SK-N-MC (cell line): ENCODE measurements at places on chromosomes 16 and 17.

- no peak for DNase-seq
Observed at GRCh38 chr17:80961541-80962330, 29.9 kb upstream of the CHMP6 start.

- DNase-seq: no peak
Observed at GRCh38 chr17:32777436-32777835, 99.5 kb downstream of the MYO1D start.

DNA sequence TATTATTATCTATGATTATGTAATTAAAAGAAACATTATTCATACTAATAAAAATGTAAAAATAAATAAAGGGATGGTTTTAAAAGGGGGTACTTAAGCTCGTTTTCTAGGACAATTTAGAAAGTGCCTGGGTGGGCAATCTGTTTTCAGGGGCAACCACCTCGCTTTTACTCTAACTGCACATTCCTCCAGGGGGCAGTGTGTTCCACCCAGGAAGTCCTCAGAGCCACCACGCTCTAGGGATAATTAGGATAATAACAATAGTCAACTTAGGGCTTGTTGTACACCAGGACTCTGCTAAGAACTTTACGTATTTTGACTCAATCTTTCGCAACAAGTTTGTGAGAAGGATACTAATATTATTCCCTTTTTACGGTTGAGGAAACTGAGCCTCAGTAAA is 396.7 kb upstream of the MAF start:
- no peak for DNase-seq

- DNase-seq: no peak
Observed at GRCh38 chr16:86680162-86680561, 101.8 kb downstream of the FOXL1 start.

GRCh38 chr17:79438546-79439334 is 172.1 kb downstream of the RBFOX3 start:
- no peak for DNase-seq

DNA sequence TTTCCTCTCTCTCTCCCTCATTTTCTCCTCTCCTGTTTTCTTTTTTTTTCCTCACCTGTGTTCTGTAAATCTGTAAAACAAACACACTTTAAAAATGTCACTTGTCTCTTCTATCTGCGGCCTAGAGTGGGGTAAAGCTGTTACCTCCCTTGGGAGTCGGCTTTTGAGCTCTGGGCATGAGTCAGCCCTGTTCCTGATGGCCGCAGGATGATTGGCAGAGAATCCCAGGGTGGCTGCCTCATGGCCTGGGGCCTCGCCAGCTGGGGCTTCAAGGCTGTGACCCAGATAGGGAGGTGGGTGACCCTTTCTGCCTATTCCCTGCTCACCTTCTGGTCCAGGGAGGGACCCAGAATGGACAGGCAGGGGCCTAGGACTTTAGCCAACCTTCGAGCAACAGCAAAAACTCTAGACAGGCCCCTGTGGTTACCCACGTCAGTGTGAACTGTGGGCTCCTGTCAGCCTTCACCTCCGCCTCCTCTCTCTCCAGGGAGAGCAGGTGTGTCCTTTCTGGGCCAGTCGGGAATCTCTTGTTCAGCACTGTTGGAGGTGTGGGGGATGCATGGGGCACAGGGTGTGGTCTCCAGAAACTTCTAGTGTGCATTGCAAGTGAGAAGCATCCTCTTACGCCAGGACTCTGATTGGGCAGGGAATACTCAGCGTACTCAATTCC is 87.4 kb downstream of the RAP1GAP2 start:
- no peak for DNase-seq

- DNase-seq: no peak
Observed at GRCh38 chr17:51957786-51958185, 200.7 kb downstream of the CA10 start.

- no peak for DNase-seq
Observed at GRCh38 chr17:74815550-74816370, 39.6 kb upstream of the NAT9 start.

DNA sequence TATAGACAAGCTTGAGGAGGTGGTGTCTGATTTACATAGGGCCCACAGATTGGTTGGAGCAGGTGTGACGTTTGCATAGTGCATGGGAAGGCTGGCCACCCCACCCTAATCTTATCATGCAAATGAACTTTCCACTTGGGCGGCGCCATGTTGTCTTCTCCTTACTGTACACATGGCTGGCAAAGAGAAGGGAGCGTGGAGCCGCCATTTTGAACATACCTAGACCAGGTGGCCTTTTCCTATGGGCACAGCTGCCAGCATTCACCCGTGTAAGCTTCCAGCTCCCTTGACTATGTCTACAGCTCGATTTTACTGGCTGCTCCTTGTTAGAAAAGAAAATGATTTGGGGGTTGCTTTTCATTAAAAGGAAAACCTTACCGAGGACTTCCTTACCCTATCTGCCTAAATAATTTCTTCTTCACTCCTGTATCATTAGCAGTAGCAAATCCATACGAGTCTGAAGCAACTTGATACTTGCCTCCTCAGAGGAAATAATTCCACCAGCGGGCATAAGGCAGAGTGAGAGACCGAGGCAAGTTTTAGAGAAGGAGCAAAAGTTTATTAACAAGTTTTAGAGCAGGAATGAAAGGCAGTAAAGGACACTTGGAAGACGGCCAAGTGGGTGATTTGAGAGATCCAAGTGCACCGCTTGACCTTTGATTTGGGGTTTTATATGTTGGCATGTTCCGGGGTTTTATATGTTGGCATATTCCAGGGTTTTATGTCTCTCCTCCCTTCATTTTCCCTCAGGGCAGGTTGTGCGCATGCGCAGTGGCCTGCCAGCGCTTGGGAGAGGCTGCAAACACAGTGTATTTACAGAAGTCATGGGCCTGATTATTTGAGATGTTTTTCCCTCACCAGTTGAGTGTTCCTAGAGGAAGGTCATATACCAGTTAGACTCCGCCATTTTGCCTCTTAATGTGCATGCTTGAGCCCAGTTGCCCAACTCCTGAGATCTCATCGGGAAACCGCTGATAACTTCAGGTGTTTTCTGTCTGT is 65.7 kb downstream of the MARF1 start:
- no peak for DNase-seq

DNA sequence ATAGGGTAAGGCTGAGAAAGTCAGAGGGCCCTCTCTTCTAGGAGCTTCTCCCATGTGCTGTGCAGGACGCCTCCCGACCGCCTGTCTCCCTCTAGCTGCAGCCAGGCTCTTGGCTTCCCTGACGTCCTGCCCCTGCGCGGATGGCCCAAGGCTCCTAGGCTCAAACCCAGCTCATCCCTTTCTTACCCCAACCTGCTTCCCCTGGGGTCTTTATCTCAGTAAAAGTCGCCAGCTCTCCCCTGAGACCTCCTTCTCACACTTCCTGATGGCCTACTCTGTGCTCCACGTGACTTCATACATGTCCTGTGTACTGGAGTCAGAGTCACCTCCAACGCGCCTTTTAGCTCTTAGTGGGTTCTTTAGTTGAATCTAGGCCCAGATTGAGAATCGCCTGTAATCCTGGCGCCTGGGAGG is 1.1 kb upstream of the ZNF747 start:
- DNase-seq: no peak

DNA sequence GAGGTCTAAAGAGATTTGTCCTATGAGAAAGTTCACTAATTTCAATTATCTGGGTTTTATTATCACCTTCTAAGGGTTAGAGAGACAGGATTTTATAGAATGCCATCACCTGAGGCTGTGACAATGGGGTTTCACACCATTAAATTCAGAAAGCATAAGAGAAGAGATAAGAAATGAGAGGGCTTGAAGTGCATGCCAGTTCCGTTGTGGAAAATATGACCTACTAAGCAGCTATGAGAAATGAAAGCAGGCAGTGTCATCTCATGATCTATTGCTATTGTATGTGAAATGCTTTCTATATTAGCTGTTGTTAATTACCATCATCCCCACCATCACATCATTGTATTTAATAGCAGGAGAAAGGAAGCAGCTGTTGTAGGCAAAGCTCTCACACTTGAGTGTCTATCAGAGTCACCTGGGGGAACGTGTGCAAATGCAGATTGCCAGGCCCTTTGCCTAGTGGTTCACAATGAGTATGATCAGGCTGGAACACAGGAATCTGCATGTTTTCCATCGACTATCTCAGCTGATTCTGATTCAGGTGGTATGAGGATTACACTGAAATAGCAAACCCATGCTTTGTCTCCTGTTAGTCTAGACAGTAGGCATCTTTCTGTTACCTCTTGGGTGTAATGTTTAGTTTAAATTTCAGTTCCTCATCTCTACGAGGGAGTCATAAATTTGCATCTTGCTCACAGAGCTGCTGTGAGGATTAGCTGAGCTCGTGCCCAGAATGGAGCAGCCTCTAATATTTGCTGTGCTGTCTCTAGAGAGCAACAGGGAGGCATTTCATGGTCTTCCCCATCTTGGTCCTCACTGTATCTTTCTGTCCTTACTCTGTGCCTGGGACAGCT is 256.4 kb downstream of the CDH13 start:
- DNase-seq: no peak

GRCh38 chr17:80859002-80859941 is 132.4 kb upstream of the CHMP6 start:
- DNase-seq: no peak

- no peak for DNase-seq
Observed at GRCh38 chr17:2338315-2338657, 985 bp downstream of the SGSM2 start.

GRCh38 chr17:2745317-2746037 is 4.0 kb downstream of the CCDC92B start:
- no peak for DNase-seq

DNA sequence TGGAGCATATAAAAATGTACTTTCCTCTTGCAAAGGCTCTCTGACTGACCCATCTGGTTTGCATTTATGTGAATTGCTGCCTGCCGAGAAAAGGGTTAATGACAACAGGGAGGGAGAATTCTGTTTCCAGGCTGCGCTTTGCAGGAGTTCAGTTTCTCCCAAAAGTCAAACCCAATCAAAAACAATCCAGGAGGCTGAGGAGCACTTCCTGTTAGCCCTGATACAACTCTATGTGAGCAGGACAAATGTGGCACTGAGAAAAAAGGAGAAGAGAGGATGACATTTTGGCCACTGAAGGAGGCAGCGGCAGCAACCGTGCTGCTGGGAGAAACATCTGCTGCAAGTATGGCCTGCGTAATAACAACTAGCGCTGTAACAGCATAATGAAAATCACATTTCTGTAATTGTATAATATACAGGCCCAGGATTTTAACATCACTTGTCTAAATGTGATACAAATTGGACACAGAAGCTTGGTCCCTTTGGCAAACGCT is 26.8 kb upstream of the ELAC2 start:
- no peak for DNase-seq

DNA sequence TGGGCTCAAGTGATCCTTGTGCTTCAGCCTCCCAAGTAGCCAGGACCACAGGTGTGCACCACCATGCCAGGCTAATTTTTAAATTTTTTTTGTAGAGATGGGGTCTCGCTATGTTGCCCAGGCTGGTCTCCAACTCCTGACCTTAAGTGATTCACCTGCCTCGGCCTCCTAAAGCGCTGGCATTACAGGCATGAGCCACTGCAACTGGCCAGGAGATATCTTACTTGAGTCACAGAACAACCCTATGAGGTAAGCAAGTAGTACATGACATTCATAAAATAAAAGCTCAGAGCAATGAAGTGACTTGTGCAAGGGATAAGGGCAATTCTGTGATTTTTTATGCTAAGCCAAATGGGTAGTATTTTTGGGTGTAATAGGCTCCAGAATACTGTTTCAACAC is 57.3 kb downstream of the CDC27 start:
- no peak for DNase-seq

DNA sequence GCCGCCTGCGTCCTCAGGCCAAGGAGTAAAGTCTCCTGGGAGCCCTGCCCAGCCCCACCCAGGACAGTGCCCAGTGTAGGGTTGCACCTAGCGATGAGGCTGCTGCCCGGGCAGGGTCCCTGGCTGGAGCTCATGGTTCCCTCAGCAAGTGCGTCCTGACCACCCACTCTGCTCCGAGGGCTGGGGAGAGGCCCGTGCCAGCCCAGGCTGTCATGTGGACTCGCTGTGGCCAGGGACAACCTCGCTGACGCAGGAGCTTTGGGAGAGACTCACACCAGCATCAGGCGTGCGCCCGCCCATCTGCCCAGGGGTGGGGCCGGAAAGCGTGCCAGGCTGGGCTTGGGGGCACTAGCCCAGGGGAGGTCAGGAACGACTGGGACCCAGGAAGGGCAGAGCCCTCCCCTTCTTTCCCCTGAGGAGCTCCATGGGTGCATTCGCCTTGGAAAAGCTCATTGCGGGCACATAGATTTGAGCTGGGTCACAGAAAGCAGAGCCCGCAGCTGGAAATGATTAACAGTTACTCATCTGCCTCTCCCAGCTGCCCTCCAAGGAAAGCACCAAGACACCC is 19.7 kb downstream of the DPEP1 start:
- no peak for DNase-seq

- DNase-seq: no peak
Observed at GRCh38 chr16:69926241-69926640, 24.9 kb upstream of the CLEC18A start.

GRCh38 chr16:24611310-24611709 is 71.9 kb downstream of the RBBP6 start:
- no peak for DNase-seq
